ENCODE measurements at places on chromosomes 11 and 22. TPM values are rescaled to one million over a fixed set of nuclear protein-coding genes. Genes with fewer than 3 reads are reported as not detected.

The CNGA4 gene
- not detected for total RNA-seq

The PRODH gene
- total RNA-seq: 27.6 TPM

The PHLDA2 gene
- total RNA-seq: 5.4 TPM

The FDX1 gene
- total RNA-seq: 9.6 TPM

The C11orf87 gene
- 0.29 TPM for total RNA-seq

The SF1 gene
- total RNA-seq: 365 TPM

The MALAT1 gene
- total RNA-seq: 984 TPM

The SIRT3 gene
- total RNA-seq: 14.3 TPM

The GVQW3 gene
- 8.1 TPM for total RNA-seq

The TRIM6 gene
- 20.6 TPM for total RNA-seq

The TSSK2 gene
- total RNA-seq: not detected

The XBP1 gene
- 131 TPM for total RNA-seq

The PGA3 gene
- not detected for total RNA-seq

The CHST1 gene
- total RNA-seq: 3.8 TPM

The OR10A5 gene
- total RNA-seq: not detected

The PHOX2A gene
- 0.19 TPM for total RNA-seq

The OR8D4 gene
- not detected for total RNA-seq

The CRYBA4 gene
- 0.67 TPM for total RNA-seq

The NCF4 gene
- total RNA-seq: not detected

Data from H1 (cell line).